ENCODE measurements at places on chromosomes 7 and 10. TPM values are rescaled to one million over a fixed set of nuclear protein-coding genes. Genes with fewer than 3 reads are reported as not detected.

Gene PNLIP
- not detected for polyA plus RNA-seq

DNA sequence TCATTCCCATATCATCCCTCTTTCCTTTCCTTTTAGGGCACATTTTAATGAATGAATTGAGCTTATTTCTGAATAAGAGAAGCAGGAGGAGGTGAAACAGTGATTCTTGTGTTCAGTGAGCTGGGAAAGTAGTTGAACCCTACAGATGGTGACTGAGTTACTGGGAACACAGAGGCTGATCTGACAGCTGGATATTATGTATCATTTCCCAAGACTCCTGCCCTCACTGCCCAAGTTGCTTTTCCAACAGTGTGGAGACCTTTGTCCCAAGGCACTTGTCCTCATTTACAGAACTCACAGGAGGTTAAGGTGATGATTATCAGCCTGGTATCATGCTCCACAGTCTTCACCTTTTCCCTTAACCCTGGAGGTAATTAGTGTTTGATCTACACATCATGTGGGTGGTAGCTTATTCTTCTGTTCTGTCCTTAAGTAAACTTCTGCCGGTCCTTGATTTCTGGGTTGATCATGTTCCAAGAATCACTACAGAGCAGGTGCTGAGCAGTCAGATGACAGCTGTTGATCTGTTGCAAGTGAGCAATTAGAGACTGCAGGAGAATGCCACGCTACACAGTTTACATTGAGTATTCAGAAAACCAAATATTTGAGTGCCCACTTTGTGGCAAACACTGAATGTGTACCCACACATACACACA lies 2.6 kb downstream of the PRLHR start:
- DNase-seq = no peak

Gene OGDHL
- polyA plus RNA-seq = 8.0 TPM

DNA sequence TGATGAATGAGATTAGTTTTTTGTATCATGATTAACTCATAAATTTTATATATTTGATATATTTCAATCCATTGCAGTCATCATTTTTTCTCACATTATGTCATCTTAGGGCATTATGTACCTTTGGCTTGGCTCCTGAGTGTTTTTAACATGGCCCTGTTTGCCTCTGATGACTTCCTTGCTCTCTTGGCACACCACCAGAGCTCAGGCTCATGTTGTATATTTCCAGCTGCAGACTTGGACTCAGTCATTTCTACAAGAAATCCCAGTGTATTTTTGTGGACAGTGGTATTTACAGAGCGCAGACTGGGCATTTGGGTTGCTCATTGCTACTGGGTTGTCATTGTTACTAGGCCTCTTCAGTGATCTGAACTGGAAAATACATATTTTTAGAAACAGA lies 188.5 kb downstream of the ADRA2A start:
- DNase-seq = no peak

GRCh38 chr10:95290461-95291364 lies at the start of gene PDLIM1:
Gene PDLIM1, minus strand, starts transcription at chr10:95291003. Its CDS starts 88 bp downstream, at chr10:95290915.
- peak; percentile 92 for DNase-seq

Gene MPLKIP
- 30.2 TPM for polyA plus RNA-seq

Gene PKD2L1
- not detected for polyA plus RNA-seq

DNA sequence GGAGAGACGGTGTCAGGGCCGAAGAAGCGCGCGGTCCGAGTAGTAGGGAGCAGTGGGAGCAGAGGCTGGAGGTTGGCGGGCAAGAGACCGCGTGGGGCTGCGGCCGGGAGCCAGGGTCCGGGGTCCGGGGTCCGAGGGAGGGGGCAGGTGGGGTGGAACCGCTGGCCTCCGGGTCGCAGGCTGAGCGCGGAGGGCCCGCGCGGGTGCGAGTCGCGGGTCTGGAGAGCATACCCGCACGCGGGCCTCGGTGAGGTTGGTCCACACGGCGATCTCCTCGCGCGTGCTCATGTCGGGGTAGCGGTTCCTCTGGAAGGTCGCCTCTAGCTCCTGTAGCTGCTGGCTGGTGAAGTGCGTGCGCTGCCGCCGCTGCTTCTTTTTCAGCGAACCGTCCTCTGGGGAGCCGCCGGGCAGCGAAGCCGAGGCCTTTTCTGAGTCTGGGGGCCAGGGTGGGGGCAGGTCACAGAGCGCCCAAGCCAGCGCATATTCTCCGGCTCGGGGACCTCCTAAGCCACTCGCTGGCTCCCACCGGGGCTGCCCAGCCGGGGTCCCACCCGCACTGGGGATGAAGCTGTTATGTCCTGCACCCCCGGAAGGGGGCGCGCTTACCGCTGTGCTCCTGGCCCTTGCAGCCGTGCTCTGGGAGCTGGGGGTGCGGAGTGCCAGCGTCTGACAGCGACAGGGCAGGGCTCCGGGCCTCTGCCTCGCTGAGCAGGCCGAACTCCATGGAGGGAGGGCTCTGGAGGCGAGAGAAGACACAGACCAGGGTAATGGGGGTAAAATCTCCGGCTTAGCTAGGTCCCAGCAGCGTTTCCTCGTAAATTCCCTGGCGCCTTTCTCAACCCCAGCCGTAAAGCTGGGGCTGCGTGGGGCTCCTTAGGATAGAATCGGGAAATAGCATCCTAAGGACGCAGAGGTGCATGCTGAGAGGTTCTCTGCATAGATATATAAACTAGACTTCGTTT lies 5.5 kb downstream of the ELOVL3 start:
- DNase-seq = peak; percentile 70

GRCh38 chr7:153027904-153028303 lies 268.4 kb downstream of the ACTR3B start:
- DNase-seq = no peak
